ENCODE measurements at places on chromosomes 2 and 18.

GRCh38 chr2:460861-461260 is 173.0 kb upstream of the ALKAL2 start:
- DNase-seq: no peak

DNA sequence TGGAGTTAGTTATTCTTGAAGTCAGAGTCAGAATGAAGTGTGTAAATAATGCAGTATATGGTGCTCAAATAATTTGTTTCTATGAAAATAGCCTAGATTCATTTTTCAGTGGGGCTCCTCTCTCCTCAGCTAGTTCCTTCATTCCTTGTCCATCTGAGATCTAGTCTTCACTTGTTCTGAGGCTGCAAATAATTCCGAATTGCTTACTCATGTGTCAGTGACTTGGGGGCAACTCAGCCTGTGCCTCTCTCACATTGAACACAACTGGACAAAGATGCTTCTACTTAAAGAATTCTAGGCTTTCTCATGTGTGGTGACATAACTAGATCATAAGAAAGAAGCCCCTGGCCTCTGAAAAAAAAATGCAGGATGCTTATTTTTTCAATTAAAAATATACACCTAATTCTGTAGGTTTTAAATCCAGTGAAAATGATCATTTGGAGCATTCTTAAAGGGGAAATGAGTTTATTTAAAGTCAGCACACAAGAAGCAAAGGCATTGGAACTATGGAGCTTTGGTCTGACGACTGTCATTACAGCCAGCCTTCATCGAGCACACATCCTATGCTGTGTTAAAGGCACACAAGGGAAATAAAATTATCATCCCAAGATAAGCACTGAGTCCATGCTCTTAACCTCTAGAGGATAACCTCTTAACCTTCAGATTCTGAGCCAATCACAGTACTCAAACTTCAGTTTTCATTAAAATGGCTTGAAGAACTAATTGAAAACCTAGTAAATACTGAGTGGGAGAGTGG is 24.8 kb upstream of the SCN7A start:
- DNase-seq: no peak

GRCh38 chr2:111975053-111975552 is 76.7 kb downstream of the MERTK start:
- DNase-seq: peak; percentile 94

- DNase-seq: peak; percentile 70
Observed at GRCh38 chr2:72214429-72215143, 66.9 kb upstream of the CYP26B1 start.

GRCh38 chr2:229868794-229869193 is 53.0 kb downstream of the TRIP12 start:
- DNase-seq: no peak

- peak; percentile 78 for DNase-seq
Observed at GRCh38 chr2:66845307-66845706, 410.4 kb downstream of the MEIS1 start.

- DNase-seq: no peak
Observed at GRCh38 chr2:240831594-240832204, 11.7 kb upstream of the KIF1A start.

DNA sequence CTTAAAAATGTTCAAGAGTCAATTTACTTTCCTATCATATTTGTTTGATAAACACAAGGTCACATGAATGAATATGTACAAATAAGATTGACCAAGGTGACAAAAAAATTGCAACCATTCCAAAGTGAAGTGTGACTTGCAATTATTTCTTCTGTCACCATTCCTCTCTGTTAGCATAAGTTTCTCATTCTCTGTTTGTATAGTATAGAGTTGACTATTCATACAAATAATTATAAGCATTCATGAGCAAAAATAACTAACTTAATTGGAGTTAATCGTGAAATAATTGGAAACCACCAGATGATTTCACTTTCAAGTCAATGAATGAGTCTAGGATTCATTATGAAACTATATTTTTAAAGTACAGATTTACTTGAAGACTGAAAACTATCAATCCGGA is 42.1 kb downstream of the PGAP1 start:
- DNase-seq: no peak

DNA sequence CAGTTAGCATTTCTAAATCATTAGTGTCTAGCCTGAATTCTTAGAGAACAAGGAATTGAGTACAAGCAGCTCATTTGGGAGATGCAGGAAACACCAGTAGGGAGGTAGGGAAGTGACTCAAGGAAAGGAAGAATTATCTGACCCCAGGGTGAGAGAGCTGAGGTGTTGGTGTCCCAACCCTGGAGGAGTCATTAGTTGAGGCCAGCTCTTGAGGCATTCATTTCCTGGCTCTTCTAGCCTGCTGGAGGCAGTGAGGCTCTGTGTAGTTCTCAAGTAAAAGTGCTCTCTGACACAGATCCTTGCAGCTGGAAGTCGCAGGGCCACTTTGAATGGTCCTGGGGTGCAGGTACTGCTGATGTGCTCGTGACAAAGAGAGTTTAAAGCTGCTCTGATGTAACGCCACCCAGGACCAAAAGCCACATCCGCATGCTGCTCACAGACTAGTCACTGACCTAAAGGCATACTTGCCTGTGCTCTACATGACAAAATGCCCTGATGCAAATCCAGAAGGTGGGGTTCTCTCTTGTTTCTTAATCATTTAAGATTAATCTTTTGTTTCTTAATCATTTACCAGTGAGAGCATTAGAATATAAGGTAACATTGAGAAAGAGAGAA is 299.5 kb upstream of the LYPD1 start:
- DNase-seq: peak; percentile 9
